ENCODE measurements at places on chromosomes 7 and 10.

GRCh38 chr10:93991596-93992284 lies 2.0 kb upstream of the PLCE1 start:
- DNase-seq = no peak

- peak; percentile 18 for DNase-seq
Measured at GRCh38 chr10:34305189-34305588, 509.9 kb downstream of the PARD3 start.

DNA sequence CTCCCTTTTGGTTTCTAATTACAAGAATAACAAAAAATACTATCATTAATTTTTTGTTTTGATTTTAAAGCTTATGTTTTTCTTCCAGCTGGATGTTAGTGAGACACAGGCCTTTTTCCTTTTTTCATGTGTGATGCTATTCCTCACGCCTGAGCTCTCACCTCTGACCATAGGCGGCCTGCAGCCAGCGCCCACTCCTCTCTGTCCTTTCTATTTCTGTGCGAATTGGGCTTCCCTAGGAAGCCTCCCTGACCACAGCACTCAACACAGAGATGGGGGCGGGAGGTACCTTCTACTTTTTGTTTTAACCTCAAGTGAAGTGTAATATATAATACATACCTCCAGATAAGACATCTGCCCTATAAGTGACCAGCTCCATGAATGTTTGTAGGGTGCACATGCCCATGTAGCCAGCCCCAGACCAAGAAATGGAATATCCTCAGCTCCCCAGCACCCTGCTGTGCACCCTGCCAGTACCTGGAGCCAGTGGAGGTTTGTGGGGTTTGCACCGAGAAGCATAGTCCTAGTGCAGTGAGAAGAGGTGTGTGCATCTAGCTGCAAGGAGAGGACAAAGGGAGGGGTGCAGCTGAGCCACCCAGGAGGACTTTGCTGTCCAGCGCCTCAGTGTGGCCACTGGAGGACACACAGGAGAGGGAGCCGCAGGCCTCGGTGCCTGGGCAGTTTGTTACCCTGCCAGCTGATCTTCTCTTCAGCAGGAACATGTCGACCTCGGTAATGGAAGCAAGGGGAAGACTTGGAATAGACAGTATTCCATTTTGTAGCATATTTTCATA lies 38.5 kb downstream of the BNIP3 start:
- no peak for DNase-seq

GRCh38 chr7:116013675-116014074 lies 16.9 kb downstream of the TFEC start:
- DNase-seq = no peak

DNA sequence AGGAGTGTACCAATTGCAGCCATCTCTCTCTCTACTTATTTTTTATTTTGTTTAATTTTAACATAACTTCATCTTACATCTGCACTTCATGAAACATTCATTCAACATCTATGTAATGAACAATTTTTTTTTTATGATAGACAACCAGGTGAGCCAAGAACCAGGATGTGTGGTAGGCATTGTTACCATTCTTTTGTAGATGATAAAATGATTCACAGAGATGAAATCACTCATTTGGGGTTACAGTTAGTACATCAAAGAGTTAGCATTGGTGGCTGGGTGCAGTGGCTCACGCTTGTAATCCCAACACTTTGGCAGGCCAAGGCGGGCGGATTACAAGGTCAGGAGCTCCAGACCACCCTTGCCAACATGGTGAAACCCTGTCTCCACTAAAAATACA lies 127.8 kb downstream of the HDAC9 start:
- DNase-seq = no peak

GRCh38 chr10:11655836-11656235 lies 44.4 kb upstream of the USP6NL start:
- no peak for DNase-seq

GRCh38 chr10:33239257-33239656 lies 95.2 kb downstream of the NRP1 start:
- DNase-seq = no peak

DNA sequence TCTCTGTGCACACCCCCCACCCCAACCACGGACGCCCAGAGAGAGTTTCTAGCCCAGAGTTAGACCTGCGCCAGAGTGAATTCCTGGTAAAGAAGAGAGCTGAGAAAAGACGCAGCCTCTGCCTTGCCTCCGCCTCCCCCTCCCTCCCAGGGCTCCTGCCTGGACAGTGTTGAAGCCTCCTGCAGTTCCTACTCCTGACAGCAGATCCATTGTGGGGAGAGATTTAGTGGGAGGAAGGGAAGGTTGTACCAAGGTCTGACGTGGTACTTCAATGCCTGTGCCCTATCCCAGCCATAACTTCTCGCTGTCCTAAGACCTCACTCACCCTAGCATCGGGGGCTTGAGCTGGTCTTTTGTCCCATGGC lies 952 bp downstream of the SRRM3 start:
- DNase-seq = no peak

GRCh38 chr7:70694434-70694970 lies 437.4 kb upstream of the GALNT17 start:
- no peak for DNase-seq

- no peak for DNase-seq
Measured at GRCh38 chr10:126842836-126843235, 62.4 kb upstream of the DOCK1 start.

- DNase-seq = no peak
Measured at GRCh38 chr10:79310911-79311573, 36.2 kb upstream of the PPIF start.

DNA sequence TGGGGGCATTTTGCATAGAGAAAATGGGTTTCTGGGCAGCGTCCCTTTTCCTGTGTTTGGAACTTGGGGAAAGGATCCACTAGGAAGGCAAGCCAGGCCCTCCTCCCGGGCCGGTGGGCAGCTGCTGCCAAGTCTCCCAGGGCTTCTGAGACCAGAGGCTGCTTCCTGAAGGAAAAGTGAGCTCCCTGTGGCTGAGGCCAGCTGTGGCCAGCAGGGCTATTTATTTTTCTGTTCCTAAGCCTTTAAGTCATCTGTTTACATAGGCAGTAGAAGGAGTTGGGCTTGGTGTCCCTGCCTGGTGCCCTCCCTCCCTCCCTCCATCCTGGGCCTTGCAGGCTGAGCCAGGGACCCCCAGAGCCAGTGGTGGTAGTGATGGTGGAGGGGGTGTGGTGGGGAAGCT lies 70.5 kb upstream of the COL13A1 start:
- no peak for DNase-seq

GRCh38 chr7:152435384-152436110 lies at the start of gene KMT2C:
Gene KMT2C, minus strand, starts transcription at chr7:152436003. Its CDS starts 217 bp downstream, at chr7:152435786.
- DNase-seq = no peak

DNA sequence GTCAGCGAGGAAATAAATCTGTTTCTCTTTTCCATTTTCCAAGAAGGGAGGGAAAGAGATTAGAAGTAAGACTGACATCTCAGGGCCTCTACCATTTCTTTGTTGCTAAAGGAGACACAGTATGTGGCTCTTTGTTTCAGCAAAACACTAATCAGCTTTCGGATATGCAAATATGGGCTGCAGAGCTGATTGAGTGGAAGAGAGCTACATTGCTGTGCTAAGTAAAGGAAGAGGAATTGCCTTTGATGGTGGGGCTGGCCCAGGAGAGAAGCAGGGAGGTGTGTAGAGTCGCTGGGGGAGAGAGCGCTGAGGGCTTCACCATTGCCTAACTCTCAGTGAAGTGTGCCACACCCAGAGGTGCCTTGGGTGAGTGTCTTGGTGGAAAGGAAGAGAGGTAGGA lies 284.8 kb downstream of the SDK1 start:
- no peak for DNase-seq

DNA sequence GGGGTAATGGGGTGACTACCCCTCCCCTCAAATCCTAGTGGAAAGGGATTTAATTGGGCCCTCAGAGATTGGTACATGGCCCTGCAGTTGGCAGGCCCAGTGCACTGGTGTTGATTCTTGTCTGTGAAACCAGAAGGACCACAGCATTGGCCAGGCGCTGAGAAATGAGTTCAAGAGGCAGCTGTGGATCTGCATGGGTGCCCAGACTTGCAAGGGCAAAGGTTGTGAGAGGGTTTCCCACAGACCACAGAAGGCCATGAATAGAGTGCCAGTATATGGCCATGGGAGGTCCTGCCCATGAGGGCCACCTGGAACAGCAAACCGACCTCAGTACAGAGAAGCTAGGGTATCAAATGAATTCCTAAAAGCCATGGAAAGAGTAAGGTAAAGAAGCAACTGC lies 32.9 kb downstream of the TMEM168 start:
- DNase-seq = no peak

DNA sequence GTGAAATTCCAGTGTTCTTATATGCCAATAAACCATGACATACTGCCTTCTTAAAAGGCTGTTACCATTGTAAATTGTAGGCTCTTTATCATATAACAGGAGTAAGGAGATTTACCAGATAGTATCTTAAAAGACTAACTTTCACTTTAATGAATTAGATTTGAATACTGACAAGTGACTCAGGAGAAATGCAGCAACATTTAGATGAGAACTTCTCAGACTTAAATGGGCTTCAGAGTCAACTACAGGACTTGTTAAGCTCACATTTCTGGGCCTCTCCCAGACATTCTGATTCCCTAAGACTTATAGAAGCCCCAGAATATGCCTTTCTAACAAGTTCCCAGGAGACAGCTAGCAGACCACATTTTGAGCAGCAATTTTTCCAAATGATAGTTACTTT lies 466.3 kb downstream of the ARL4A start:
- no peak for DNase-seq

GRCh38 chr10:114795039-114795438 lies 26.5 kb upstream of the FHIP2A start:
- no peak for DNase-seq

DNA sequence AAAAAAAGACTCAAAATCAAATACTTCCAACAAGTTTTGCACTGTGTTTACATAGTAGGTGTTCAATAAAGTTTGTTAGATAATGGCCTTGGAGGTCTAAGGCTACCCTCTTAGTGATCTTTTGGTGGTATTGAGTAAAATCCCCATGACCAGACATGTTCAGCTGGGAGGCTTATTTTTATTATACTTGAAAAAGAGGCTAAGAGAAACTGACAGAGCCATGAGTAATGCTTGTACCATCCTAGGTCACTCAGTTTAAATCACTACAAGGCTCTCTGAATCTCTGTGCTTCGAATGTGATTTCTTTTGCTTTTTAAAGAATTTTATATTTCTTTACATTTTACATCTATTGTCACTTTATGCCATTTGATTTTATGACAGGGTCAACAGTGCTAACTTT lies 90.5 kb downstream of the TWIST1 start:
- no peak for DNase-seq

GRCh38 chr10:74079936-74080590 lies 70.6 kb downstream of the AP3M1 start:
- no peak for DNase-seq

DNA sequence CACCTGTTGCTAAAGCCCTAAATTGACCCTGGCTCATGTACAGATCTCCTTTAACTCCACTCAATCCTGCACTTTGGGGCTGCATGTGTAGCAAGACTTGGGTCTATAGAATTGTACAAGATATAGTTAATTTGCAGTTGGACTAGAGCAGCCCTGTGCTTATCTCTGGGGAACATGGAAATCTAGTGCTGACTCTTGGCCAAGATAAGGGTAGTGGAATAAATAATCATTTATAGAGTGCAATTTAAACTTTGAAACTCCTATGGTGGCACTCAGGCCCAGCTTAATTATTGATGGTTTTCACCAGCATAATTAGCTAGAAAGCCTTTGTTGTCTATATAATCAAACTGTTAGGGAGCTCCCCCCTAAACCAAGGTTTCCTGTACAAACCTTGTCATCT lies 39.2 kb upstream of the MBL2 start:
- no peak for DNase-seq

DNA sequence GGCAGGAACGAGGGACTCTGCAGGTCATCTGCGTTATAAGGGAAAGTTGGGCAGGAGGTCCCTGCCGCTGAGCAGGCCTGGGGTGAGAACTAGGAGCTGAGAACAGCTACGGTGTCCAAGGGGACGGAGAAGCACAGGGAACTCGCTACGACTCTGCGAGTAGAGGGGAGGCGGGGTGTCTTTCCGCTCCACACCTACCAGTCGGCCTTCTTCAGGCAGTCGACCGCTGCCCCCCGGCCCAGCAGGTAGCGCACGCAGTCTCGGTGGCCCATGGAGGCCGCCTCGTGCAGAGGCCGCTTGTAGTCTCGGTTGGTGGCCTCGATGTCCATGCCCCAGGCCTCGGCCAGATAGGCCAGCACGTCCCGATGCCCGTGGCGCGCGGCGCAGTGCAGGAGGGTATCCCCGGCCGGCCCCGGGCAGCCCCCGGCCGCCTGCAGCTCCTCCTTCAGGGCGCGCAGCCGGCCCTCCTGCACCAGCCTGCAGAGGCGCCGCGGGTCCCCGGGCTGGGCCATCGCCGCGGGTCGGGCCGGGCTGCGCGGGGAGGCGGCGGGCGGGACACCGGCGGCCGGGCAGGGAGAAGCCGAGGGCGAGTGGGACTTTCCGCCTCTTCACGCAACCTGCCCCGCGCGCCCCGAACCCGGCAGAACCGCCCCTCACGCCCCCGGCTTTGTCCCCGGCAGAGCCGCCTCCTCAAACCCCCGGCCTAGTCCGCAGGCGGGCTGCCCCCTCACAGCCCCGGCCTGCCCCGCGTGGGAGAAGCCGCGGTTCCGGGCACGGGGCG lies 660 bp downstream of the ANKRD16 start:
- DNase-seq = peak; percentile 20

DNA sequence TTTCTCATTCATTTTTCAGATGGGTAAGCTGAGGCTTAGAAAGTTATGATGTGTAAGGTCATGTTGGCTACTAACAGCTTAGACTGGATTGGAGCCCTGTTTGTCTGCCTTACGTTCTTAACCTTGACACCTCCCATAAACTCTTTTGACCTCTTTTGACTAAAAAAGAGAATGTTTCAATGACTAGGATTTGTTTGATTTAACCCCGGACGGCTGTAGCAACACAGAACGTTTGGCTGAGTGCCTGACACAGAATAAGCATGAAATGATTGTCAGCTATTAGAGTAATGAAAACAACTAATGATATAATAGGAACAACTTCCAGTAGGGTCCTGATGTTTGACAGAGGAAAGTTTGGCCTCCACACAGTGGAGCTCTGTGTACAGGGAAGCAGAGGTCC lies 83.3 kb upstream of the PDZD8 start:
- no peak for DNase-seq

GRCh38 chr7:87110778-87111177 lies 41.5 kb upstream of the DMTF1 start:
- no peak for DNase-seq

- DNase-seq = no peak
Measured at GRCh38 chr10:52597189-52597863, 175.3 kb downstream of the MBL2 start.

GRCh38 chr7:91835091-91835825 lies 45.2 kb downstream of the MTERF1 start:
- DNase-seq = no peak

- DNase-seq = no peak
Measured at GRCh38 chr7:93997868-93998267, 6.3 kb downstream of the BET1 start.

DNA sequence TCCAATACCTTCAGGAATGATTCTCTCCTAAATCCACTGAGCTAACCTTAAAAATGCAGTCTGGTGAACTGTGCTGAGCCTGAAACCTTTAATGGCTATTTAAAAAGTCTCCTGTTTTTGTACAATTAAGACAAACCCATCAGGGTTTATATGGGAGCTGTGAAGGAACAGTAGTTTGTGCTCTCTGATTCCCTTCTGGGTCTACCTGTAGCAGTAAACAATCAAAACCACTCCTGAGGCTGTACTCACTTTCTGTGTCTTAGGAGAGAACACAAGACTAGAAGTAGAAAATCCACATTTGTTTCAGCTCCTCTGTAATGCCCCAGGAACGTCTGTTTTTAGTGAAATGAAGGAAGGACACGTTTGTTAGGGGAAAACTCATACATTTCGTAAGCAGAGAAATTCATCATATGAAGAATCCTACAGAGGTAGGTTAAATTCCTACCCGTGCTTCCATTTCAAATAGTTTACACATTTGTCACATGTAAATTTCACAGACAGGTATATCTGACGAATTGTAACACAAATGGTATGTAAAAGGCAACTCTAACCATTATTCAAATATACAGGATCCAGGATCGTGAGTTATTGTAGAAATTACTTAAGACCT lies 2.6 kb downstream of the CUX1 start:
- DNase-seq = no peak
